Right atrium auricular region (tissue), 2 donors: ENCODE measurements at places on chromosomes 3 and 15. TPM values are rescaled to one million over a fixed set of nuclear protein-coding genes. Genes with fewer than 3 reads are reported as not detected.

TRH gene
- total RNA-seq, result not detected

P2RY12 gene
- total RNA-seq, result 1.5 TPM

BFSP2 gene
- not detected for total RNA-seq

ARHGEF26 gene
- total RNA-seq, result 8.1 TPM

NOP10 gene
- total RNA-seq, result 115 TPM

TUSC7 gene
- not detected for total RNA-seq

SERP1 gene
- total RNA-seq, result 102 TPM

ATP13A5 gene
- total RNA-seq, result not detected

PP2D1 gene
- not detected for total RNA-seq

MASP1 gene
- 27.6 TPM for total RNA-seq

RTP4 gene
- total RNA-seq, result 0.59 TPM

NR1I2 gene
- total RNA-seq, result not detected

CHRNA3 gene
- not detected for total RNA-seq

ANKRD63 gene
- total RNA-seq, result 1.3 TPM

OXTR gene
- total RNA-seq, result 0.47 TPM

IGDCC3 gene
- total RNA-seq, result not detected

DNA sequence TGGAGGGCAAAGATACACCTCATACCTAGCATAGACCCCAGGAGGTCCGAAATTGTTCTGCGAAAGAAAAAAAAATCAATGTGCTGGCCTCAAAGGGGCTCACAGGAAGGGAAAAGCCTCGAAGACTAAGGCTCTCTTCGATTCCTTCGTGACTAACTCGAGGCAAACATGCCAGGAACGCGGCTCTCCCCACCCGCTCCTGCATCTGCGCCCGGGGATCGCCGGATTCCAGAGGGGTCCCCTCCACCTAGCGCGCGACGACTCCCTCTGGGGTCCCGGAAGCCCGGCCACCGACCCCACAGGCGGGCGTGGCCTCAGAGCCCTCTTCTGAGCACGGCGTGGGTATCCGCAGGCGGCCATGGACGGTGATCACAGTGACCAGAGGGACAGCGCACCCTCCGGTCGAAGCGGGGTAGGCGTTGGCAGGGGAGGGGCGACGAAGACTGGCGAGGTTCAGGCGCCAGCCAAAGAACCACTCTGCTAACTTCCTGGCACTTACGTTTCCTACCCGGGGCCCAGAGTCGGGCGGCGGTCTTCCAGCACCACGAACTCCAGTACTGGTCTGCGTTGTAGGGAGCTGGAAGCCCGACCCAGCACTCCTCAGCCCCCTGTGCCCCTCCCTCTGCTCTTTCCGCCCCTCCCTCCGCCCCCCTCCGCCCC, 515 bp upstream of the EIF3J start:
- DNase-seq, result peak; percentile 87

GRCh38 chr15:75107908-75108838, 84.8 kb downstream of the PPCDC start:
- no peak for DNase-seq

- no peak for DNase-seq
These were observed 32.5 kb downstream of the PARP15 start for GRCh38 chr3:122609798-122610559.

DNA sequence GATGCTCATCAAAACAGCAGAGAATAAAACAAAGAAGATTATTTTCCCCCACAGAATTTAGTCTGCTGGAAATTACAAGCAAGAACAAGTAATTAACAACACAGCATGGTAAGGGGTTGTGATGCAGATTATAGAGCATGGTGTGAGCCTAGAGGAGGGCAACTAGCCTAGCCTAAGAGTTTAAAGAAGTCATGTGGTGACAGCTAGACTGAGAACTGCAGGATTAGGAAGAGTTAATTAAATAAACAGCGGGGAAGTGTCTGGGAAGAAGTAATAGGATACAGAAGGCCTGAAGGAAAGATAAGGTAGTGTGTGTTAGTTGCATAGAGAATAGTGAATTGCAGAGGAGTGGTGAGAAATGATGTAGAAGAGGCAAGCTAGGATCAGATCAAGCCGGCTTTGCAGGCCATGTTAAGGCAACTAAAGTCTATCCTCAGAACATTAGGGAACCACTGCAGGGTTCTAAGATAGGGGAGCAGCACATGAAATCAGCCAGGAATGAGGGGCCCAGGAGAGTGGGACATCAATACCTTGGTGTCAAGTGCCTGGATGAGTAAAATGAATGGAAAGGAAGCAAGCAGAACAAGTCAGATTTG, 11.9 kb upstream of the PKM start:
- no peak for DNase-seq

DNA sequence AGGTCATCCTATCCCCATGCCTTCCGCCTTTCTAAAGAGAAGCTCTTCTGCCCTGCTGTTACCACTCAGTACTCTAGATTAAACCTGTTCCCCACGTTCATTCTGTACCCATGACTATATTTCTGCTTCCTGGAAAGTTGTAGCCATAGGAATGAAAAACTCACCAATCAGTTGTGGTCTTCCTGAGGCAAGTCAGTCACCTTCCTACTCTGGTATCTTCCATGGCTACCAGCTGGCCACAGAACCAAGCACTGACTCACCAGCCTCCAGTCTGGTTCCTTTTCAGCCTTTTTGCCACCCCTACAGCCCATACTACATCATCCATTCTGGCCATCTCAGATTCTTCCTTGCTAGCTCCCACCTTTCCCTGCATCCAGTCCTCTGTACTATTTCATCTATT, 46.4 kb downstream of the TMEM44 start:
- no peak for DNase-seq

GRCh38 chr3:190122198-190122771, 1.6 kb upstream of the P3H2 start:
- DNase-seq, result no peak

- DNase-seq, result no peak
These were observed 38.3 kb downstream of the COMMD2 start for GRCh38 chr3:149713730-149714654.

DNA sequence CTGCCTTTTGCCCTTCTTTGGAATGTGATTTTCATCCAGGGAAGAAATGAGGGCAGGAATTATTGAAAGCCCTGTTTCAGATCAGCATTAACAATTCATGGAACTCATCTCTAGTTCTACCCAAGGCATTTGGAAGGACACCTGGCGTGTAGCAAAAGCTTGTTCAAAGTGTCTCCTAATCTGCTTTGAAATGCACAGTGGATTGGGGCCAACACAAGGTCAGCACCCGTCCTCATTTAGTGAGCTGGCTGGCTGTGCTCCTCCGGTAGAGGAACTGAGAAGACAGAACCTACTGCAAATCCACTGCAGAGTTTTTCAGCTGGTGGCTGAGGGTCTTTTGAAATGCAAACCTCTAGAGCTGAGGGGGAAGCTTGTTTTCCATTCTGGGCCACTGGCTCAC, 141.6 kb upstream of the STT3B start:
- no peak for DNase-seq

DNA sequence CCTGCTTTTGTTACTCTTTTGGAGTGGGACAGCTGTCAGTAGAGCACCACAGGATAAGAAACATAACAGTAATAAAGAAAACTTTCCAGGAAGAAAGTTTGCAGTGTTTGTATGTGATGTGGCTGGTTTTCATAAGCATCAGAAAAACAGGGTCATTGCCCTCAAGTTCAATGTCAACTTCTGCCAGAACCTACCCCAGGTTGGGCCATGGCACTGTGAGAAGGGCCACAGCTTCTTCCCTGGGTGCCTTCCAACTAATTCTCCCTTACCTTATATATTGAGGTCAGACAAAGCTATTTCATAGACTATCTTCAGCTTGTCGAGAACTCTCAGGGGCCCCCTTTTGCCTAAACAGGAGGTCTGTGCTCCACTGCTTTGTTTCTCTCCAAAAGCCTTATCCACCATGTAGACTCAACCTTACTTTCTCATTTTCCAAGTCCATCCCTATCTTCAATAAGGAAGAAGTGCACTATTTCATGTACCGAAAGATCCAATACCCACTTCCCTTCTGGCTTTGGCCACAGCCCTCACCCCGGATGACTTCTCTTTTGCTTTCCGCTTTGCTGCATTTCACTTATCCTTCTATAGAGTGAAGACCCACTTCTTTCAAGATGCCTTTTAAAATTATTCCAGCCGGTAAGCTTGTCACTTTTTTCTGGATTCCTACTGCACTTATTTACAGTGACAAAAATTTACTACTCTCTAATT, 38.2 kb upstream of the PLCL2 start:
- no peak for DNase-seq

GRCh38 chr15:37014566-37014965, 85.8 kb downstream of the MEIS2 start:
- DNase-seq, result no peak

- DNase-seq, result no peak
These were observed 24.5 kb upstream of the GMNC start for GRCh38 chr3:190886945-190887344.

DNA sequence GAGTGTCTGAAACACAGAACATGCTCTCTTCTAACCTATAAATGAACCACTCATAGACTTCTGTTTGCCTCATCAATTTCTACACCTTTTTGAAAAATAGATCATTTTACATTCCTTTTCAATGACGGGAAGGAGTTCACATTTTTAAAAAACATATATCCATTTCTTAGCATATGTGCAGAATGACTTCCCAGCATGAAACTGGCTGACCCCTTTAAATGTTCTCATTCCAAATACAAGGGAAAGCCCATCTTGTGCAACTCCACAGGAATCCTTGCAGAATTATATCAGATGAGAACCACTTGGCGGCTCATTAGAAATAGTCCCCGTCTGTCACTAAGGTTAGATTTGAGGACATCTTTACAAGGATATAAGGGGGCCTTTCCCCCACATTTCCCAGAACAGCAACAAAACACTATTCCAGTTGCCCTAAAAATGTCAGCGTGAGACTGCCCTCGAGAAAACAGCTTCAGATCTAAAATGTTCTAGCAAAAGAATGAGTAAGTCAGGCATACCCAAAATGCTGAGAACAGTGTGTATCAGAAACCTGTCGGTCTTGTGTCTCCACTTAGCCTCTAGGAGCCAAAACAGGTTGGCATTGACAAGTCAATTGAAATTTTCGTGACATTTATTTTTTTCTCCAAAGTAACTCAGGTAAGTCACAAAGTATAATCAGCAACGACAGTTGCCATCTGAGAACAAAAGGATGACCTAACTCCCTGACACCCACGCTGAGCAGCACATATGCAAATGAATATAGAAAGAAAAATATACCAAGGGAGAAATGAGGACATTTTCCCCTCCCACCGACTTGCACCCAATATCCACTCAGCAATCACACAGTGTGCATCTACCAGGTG, 63.1 kb downstream of the FOXP1 start:
- DNase-seq, result no peak

GRCh38 chr3:26920646-26921478, 298.3 kb downstream of the LRRC3B start:
- no peak for DNase-seq

DNA sequence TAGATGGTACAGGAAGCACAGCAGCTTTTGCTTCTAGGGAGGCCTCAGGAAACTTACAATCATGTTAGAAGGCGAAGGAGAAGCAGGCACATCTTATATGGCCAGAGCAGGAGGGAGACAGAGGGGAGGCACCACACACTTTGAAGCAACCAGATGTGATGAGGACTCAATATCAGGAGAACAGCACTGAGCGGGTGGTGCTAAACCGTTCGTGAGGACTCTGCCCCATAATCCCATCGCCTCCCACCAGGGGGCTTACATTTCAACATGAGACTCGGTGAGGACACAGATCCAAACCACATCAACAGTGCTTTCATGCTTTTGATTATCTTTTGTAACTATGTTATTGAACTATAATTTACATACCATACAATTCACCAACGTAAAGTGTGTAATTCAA, 7.6 kb upstream of the TMEM44 start:
- no peak for DNase-seq

GRCh38 chr15:38818157-38818790, 253.7 kb upstream of the RASGRP1 start:
- DNase-seq, result no peak

DNA sequence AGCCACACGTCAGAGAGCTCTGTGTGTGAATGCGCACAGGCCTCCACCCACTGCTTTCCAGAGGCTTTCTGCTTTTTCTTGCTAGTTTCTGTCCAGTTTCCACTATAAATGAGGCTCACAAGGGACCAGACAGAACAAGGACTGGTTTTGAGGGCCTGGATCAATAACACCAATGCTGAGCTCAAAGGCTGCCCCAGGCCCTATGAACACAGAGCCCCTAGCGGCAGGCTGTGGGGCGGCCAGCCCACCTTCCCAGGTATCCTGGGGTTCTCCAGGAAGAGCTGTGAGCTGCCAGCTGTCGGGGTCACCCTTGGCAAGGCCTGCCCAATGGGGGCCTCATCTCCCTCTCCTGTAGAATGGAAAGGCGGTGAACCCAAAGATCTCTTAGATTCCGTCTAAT, 2.2 kb upstream of the ITIH3 start:
- DNase-seq, result no peak

- no peak for DNase-seq
These were observed 28.8 kb upstream of the CCDC50 start for GRCh38 chr3:191300422-191300821.

GRCh38 chr3:159732172-159733111, 256.2 kb upstream of the IL12A start:
- no peak for DNase-seq

GRCh38 chr3:172138792-172139507, 99.6 kb downstream of the FNDC3B start:
- DNase-seq, result peak; percentile 82

GRCh38 chr15:40062816-40063562, 24.0 kb upstream of the SRP14 start:
- DNase-seq, result no peak

DNA sequence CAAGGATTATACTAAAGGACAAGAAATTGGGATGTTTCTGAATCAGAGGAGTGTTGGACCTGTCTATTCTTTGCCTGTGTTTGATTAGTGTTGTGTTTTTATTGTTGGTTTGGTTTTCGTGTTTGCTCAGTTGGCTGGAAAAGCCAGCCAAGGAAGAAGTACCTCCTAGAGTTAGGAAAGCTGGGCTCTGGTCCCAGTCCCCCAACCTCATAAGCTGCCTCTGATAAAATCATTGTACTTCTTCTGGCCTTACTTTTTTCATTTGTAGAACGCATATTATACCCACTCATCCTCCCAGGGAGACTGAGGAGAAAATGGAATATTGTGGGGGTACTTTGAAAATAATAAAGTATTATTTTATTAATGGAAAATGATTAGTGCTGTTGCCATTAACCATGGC, 177.4 kb upstream of the TRIM42 start:
- DNase-seq, result no peak

- no peak for DNase-seq
These were observed 571.9 kb upstream of the ZNF385D start for GRCh38 chr3:22322861-22323260.

GRCh38 chr3:16671690-16672089, 66.5 kb upstream of the DAZL start:
- DNase-seq, result no peak

GRCh38 chr3:16332904-16333426, 68.0 kb downstream of the OXNAD1 start:
- DNase-seq, result no peak

DNA sequence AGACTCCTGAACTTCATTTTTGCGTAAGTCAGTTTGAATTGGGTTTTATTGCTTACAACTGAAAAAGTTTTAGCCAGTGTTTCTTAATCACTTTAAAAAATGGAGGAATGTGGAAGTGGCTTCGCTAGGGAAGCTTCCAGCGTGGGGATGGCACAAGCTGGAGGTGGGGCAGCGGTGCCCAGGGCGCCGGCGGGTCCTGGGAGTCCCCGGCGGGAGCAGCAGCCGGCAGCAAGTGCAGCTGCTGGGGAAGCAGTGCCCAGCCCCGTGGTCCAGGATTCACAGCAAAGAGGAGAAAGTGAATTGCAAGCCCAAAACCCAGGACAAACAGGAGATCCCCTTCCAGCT, 301.8 kb upstream of the PROK2 start:
- DNase-seq, result no peak
